Caco-2 (cell line): ENCODE measurements at places on chromosomes 4 and X.

- no peak for DNase-seq
Observed at GRCh38 chr4:126532527-126532926, 1100.2 kb upstream of the INTU start.

GRCh38 chr4:78809928-78810835 is 34.0 kb downstream of the BMP2K start:
- DNase-seq = no peak

- DNase-seq = no peak
Observed at GRCh38 chr4:67764183-67764582, 10.0 kb upstream of the GNRHR start.

DNA sequence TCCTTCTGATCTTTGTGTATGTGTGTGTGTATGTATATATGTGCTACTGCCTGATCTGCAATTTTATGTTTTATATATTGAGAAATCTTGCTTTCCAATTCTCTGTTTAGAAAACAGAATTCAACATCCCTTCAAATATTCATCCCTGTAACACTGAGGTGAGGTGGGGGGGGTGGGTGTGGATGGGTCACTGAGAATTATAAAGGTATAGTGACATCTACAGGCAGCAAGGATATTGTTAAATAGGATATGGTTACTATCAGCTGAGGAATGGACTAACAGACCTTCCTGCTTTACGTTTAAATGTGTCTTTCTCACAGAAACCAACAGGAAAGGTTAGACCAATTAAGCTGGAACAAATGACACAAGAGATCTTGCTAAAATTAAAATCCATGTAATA is 19.0 kb upstream of the MAGEB2 start:
- no peak for DNase-seq

DNA sequence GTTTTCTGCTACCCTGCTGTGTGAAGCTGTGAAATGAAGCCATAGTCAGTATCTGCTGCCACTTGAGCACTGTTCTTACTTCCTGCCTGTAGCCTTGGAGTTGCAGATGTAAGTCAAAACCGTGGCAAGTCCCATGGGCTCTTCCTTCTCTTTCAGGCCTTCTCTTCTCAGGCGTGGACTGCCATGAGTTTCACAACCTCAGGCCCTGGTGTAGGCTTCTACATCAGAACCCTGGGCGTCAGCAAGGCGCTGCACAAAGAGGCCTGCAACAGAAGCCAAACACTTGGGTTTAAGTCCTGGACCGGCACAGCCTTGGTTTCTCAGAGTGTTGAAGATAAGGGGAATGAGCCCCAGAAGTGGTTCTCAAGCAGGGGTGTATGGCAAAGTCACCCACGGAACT is 2.5 kb downstream of the ZNF518B start:
- no peak for DNase-seq

DNA sequence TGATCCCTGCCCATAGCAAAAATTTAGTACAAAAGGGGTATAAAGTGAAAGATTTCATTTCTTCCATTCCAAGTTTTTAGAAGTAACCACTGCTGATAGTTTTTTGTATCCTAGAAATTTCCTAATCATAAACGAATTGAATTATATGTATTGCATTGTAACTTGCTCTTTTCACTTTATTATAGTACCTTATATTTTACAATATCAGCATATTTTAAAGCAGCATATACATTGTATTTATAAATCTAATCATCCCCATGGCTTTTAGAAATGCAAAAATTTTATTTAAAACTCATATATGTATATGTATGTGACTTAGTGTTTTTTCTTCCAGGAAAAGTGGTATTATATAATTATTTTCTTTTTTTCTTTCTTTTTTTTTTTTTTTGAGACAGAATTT is 27.7 kb downstream of the STAG2 start:
- no peak for DNase-seq

DNA sequence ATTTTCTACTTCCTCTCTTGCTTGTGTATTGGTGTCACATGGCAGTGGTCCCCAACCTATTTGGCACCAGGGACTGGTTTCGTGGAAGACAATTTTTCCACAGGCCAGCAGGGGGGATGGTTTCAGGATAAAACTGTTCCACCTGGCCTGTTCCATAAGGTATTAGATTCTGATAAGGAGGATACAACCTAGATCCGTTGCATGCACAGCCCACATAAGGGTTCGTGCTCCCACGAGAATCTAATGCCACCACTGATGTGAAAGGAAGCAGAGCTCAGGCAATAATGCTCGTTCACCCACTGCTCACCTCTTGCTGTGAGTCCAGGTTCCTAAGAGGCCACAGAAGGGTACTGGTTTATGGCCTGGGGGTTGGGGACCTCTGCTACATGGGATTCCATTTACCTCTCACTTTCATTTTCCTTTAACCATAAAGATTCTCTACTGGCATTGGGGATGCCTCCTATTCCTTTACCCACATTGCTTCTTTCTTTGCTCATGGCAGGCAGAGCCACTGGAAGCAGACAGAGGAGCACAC is 38.1 kb downstream of the SEC31A start:
- DNase-seq = peak; percentile 43

DNA sequence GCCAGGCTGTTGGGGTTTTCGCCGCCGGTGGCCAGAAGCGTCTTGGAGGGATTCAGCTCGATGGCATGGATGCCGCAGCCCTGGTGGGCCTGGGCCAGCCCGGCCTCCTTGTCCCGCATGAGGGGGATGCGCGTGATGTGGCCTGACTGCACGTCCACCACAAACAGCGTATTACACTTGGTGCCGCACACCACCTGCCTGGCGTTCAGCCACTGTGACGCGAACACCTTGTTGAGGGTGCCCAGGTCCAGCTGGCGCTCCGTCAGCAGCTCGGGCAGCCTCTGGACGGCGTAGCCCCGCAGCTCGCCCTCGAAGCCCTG is 728 bp downstream of the DCAF12L2 start:
- no peak for DNase-seq

DNA sequence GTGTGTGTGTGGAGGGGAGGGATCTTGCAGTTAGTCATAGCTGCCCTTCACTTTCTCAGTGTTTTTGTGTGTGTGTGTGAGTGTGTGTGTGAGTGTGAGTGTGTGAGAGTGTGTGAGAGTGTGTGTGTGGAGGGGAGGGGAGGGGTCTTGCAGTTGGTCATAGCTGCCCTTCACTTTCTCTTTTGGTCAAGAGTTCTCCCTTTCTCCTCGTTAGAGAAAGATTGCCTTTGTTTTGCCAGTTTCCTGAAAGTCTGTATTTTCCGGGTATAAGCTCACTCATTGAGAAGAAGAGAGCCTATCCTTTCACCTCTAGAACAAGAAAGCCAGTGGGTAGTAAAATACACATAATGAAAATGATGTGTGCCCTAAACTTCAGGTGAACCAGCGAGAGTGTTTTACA is 75.2 kb upstream of the ENPP6 start:
- DNase-seq = no peak

- peak; percentile 50 for DNase-seq
Observed at GRCh38 chr4:139556724-139557555, 921 bp upstream of the SETD7 start.

- no peak for DNase-seq
Observed at GRCh38 chrX:9997524-9997923, 30.4 kb downstream of the CLDN34 start.

GRCh38 chr4:17132226-17132625 is 233.8 kb upstream of the LDB2 start:
- DNase-seq = no peak

DNA sequence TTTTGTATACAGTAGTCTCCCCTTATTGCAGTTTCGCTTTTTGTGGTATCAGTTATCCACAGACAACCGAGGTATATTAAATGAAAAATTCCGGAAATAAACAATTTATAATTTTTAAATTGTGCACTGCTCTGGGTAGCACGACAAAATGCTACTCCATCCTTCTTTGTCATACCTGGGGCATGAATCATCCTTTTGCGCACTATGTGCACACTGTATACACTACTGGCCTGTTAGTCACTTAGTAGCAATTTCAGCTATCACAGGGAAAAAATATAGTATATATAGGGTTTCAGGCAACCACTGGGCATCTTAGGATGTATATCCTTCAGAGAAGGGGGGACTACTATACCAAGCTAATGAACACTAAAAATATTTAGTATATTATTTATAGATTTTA is 198.8 kb upstream of the FAT4 start:
- no peak for DNase-seq

DNA sequence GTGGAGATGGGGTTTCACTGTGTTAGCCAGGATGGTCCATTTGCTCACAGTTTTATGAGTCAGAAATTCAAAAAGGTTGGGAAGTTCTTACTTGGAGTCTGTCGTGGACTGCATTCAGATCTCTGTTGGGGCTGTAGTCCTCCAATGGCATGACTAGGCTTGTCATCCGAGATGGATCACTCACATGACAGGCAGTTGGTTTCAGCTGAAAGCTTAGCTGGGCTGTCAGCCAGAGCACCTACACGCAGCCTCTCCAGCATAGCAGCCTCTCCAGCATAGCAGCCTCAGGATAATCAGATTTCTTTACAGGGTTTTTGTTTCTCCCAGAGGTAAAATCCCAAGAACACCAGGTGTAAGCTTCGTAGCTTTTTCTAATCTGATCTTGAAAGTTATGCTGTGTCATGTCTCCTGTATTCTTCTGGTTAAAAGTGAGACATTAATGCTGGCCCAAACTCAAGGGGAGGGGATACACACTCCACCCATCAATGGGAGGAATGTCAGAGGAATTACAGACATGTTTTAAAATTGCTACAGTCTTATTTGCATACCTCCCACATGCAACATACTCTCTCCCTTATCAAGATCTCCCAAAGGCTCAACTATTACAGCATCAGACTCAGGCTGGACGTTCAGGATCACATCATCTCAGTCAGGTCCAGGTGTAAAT is 31.6 kb upstream of the SOD3 start:
- peak; percentile 53 for DNase-seq

DNA sequence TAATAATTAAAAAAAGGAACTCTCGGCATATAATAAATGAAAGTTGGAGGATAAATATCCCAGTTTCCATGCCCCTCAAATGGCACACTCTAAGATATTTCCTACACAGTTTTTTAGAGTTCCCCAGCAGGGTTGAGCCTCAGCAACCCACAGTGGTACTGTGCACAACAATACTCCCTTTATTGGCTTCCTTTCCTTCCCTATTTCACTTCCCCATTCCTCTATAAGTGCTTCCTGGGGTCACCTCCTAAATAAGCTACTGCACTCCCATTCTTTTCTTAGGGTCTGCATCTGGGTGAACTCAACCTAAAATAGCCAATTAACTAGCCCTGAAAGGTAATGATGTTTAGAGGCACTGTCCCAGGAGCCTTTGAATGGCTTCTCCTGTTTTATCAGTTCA is 76.4 kb upstream of the NHS start:
- no peak for DNase-seq

- no peak for DNase-seq
Observed at GRCh38 chrX:109384699-109385098, 97.2 kb downstream of the GUCY2F start.

DNA sequence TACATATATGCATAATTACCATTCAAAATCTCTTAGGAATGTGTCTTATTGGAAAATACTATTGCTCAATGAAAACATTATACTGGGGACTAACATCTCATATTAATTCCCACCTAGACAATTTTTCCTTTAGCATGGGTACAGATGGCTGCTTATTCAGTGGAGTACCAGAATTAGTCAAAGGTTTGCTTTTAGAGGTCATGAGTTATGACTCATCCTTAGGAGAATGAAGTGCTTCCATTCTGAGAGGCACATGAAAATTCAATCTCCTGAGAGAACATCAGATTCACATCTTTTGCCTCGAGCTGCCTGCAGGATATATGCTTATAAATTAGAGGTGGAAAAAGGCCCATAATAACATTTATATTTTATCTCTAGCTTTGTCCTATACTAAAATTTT is 378.0 kb upstream of the DMD start:
- no peak for DNase-seq

DNA sequence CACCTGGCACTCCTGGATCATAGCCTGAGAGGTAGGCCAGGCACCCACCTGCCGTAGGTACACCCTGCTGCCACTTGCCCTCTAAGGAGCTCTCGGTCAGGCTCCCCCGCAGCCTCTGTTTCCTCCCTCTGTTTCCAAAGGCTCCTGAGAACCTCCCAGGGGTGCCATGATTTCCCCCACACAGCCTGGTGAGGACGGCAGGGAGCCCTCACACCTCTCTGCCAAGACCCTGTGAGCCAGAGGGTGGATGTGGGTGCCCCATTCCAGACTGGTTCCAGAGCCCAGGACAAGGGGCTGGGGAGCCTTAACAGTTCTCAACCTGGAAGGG is 1.6 kb upstream of the ABLIM2 start:
- DNase-seq = no peak

DNA sequence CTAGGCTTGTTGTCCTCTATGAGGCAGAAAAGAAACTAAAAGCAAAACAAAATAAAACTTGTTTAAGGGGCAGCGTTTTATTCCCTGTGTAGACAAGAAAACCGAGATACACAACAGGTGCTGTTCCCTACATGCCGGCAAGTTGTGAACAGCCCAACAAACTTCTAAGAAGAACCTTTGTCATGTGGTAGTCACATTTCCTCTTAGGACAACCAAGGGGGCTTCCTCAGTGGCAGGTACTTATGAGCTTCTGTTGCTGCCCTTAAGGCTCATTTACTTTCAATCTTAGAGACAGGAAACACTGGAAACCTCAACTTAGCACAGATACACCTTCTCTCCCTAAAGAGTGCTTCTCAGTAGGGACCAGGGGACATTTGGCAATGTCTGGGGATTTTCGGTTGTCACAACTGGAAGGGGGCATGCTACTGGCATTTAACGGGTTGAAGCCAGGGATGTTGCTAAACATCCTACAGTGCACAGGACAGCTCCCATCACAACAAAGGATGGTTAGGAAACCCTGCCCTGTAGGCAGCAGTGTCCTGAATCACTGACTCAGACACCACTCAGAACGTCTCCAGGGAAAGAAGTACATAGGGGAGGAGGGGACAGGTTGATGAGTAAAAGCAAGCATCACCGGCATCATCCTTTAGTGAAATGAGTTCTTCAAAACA is 111.0 kb downstream of the ASB9 start:
- no peak for DNase-seq

GRCh38 chr4:3387943-3388361 is 53.8 kb upstream of the HGFAC start:
- no peak for DNase-seq

DNA sequence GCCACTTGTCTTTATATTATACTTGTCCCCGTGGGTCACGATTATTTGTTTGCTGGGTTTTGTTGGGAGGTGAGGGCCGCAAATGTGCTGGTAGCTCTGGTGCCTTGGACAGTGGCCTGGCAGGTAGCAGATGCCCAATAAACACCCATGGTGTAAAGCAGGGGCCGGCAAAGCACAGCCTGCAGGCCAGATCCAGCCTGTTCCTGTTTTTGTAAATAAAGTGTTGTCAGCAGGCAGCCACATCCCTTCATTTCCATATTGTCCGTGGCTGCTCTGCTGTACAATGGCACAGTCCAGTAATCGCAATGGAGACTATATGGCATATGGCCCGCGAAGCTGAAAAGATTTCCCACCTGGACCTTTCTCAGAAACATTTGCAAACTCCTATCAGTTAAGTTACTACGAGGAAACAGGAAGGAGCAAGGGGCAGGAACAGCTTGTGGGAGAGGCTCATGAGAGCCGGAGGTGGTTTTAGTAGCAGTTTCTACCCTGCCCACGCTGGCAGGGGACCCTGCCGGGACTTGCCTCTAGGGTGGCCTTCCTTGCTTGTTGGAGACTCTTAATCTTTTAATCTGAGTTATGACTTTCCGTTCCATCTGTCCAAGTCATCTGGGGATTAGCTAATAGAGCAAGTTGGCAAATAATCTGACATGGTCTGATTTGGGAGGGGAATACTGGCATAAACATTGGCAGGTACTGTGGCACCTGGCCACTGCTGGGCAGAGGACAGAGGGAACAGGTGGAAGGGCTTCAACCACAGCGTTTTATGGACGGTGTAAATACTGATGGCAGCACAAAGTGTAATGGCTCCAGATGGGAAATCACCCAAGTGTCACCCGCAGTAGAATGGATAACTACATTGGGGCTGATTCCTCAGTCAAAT is 19.6 kb downstream of the CLCN4 start:
- no peak for DNase-seq

GRCh38 chr4:153509724-153510123 is 43.6 kb downstream of the TMEM131L start:
- DNase-seq = no peak
